ENCODE measurements at places on chromosomes 7 and 10.
A peak's percentile ranks its signal among the peaks of the same experiment; 100 is the strongest.

DNA sequence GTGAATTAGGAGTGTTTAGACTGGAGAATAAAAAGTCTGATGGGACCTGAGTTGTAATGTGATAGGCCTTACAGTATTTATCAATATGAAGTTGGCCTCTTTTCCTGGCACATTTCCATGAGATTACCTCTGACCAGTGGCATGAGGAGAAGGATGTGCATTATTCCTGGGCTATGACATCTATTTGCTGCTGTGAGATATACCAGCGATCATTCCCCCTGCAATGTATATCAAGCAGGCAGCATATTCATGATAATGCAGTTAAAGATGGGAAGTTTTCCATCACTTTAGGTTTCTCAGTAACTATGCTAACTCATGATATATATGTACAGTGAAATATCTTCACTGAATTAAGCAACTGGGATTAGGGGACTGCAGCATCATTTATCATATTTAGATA is 142.8 kb upstream of the MBL2 start:
- no peak for DNase-seq

- DNase-seq = no peak
Observed at GRCh38 chr7:51227861-51228260, 88.7 kb downstream of the COBL start.

DNA sequence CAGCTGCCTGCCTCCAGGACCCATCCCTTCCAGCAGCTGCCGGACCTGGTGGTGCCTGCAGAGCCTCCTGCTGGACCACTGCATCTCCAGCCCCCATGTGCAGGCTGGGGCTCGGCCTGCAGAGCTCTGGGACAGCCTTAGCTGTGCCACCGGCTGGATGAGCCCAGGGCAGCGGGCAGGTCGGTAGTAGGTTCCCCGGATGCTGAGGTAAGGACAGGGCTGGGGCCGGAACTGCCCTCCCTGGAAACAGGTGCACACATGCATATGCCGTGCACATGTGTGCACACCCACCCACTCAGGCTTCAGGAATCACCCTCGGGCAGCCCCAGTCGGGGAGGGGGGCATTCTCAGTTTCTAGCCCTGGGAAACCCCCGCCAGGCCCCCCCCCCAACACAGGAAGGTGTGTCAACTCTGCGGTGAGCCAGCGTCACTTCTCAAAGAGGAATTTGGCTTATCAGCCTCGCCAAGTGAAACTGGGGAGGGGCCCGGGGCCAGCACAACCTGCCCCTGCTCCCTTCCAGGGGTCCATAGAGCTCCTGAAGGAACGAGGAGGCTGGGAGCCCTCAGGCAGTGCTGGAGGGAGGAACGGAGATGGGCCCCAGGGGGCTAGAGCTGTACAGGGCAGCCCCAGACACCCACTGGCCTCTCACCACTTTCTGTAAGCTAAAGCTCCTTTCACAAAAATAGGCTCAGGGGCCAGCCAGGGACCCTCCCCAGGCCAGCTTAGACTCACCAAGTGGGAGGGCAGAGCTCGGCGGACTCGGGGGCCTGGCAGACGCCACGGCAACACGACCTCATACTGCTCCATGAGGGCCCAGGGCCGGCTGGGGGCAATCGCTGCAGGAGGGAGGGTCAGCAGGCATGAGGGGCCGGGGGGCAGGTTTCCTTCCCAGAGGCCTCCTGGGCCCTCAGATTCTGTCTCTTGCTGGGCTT is 1.7 kb downstream of the ADAM8 start:
- peak; percentile 78 for DNase-seq

GRCh38 chr7:139358541-139359365 is 941 bp upstream of the LUC7L2 start:
- peak; percentile 80 for DNase-seq

- DNase-seq = no peak
Observed at GRCh38 chr7:74048999-74049599, 21.1 kb downstream of the ELN start.

- DNase-seq = no peak
Observed at GRCh38 chr7:73626814-73627213, 2.5 kb upstream of the MLXIPL start.
